ENCODE measurements at places on chromosomes 16 and 17.

DNA sequence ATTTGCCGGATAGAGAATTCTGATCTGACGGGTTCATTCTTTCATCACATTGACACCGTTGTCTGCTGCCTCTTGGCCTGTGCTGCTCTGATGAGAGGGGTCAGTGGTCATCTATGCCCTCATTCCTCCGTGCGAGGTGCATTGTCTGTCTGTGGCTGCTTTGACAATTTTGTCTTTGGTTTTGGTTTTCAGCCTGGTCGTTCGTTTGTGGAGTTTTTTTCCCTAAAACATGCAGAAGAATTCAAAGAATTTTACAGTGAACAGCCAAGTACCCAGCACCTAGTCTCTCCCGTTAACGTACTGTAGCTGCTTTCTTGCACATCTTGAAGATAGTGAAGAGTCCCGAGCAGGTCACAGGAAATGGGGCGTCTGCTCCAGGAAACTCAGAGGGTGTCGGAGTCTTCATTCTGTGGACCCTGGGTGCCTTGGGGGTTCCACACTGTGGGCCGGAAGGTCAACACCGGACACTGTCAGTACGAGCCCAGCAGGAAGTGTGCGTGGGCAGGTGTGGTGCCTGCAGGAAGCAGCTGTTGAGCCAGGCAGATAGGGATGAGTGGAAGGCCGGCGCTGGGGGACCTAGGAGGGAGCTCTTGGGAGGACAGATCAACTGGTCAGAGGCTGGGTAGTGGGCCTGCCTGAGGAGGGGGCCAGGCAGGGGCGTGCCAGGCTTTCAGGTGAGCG lies 28.2 kb downstream of the CRAMP1 start:
- no peak for DNase-seq

GRCh38 chr16:66924527-66925321 lies 611 bp downstream of the RRAD start:
- no peak for DNase-seq

GRCh38 chr17:50382931-50383330 lies 9.9 kb downstream of the EME1 start:
- no peak for DNase-seq

DNA sequence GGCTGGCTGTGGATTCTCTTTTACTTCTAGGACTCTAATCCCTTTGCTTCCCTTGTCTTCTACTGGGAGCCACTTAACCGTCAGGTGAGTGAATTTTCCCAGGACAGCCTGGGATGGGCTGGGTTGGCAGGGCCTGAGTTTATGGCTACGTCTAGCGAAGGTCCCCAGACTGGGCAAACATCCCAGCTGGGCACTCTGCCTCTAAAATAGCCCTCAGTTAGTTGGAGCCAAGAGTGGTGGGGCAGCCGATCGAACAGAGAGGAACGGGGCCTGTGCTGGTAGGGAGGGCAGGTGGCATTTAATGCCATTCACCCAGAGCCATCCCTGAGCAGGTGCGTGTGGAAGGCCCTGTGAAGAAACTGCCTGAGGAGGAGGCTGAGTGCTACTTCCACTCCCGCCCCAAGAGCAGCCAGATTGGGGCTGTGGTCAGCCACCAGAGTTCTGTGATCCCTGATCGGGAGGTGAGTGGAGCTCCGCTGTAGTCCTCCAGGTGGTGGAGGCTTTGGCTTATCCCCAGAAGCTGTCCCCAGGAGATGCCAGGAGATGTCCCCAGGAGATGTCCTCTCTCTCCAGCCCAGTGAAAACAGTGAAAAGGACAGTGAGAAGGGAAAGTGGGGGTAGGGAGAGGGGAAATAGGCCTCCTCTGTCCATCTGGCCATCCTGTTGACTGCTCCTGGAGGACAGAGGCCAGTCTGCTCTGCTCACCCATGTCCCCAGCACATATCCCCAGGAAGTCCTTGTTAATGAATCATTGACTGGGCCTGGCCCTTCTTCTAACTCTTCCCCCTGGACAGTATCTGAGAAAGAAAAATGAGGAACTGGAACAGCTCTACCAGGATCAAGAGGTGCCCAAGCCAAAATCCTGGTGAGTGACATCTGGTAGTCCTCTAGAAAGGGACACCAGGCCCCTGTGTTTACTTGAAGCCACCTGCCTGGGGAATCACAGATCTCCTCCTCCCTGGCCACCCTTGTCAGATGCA lies 4.4 kb downstream of the PNPO start:
- DNase-seq = no peak

- no peak for DNase-seq
Observed at GRCh38 chr16:2755158-2755557, 2.7 kb downstream of the SRRM2 start.

DNA sequence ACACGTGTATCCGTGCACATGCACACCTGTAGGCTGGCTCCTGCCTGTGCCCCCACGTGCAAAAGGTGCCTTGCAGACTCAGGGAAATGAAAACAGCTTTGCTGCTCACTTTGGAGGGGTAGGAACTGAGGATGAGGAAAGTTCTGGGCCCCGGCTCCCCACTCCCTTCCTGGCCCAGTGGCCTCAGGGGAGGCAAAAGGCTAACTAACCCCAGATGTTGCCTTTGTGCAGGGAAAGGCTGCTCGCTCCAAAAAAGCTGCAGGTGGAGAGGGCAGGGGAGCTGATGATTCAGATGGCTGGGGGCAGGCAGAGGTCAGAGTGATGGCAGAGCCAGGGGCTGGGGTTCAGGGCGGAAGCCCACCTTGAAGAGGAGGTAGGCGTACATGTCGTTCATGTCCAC lies 12.4 kb downstream of the PLCD3 start:
- no peak for DNase-seq

- no peak for DNase-seq
Observed at GRCh38 chr17:22717211-22717610, 1024.9 kb downstream of the KCNJ18 start.

DNA sequence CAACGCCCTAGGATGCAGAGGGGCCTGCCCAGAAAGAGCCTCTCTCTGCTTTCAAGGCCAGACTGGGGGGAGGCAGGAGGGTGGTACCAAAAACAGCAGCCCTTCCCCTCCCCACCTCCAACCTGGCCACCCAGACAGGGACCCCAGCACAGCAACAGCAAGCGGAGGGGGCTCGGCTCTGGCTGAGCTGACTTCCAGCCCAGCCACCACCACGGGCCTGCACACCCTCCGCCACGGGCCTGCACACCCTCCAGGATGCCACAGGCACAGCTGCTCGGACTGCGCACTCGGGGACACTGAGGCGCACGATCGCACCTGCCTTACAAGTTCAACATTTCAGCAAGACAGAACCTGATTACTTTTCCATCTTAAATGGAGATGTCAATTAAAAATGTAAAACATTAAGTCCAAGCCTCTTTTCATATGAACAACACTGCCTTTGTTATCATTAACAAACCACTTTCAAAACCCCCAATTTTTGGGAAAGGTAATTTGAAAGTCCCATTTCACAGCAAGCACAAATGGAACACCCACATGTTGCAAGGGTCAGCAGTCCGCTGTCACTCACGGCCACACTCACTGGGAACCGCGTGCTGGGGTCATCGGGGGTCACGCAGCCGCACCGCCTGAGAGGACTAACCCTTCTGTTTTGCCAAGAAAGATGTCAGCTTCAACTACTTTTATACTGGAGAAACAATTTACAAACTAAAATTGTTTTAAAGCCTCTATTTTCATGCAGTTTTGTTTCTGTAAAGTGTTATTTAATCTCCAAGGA lies 76.4 kb downstream of the ANKRD11 start:
- no peak for DNase-seq

DNA sequence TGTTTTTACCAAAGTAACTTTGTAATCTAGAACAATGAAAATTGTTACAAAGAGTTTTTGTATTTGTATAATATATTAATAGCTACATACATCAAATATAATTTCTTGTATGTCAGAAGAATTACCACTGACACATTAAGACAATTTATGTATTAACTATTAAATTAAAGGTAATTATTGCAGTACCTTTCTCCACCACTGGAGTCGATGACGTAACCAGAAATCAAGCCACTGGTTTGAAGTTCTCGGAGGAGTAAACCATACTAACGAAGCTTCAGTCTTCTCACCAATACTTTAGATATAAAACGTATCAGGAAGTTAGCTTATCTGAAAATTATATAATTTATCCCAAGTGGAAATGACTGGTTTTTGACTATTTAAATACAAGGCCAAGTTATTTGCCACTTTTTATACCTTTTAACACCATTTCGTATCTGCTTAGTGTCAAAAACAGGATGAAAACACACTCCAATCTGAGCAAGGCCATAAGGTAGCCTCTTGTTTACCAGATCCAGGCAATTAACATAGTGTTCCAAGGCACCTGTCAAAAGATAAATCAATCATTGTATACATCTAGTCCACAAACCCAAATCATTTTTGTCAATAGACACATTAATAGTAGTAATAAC lies 4.3 kb downstream of the POLG2 start:
- no peak for DNase-seq

- no peak for DNase-seq
Observed at GRCh38 chr16:49724774-49725173, 131.1 kb downstream of the ZNF423 start.

DNA sequence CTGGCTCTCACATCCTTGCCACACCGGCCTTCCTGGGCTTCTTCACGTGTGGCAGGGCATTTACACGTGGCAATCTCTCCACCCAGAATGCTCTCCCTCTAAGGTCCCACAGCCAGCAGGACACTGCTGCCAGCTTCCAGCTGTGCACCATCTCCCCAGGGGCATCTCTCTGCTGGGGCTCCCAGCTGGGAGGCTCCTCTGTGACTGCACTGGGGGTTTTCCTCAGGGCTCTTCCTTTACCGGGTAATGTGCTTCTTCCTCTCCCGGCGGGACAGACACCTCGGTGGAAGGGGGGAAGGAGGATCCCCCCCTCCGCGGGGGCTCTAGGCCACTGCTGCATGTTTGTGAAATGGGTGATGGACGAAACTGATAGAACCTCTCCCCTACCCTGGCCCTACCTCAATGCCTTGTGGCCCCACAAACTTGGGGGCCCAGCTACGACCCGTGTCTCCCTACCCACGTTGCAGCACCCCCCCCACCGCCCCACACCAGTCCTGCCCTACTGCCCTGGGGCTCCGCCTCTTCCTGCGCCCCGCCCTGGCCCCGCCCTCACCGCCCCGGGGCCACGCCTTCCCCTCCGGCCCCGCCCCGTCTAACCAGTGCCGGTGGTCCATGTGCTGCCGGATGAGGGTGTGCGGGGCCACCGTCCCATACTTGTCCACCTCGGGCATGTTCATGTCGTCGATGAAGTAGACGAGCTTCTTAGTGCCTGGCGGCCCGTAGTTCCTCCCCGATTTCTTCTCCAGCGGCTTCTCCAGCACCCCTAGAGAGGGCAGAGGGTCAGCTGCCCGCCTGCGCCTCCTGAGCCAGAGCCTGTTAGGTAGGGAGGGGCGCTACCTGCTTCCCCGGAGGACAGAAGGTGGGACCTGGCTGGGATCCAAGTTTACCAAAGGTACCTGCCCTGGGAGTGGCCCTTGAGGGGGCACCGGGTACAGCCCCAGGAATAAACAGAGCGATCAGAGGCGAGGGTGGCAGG lies 92.6 kb downstream of the DNAH17 start:
- DNase-seq = no peak

DNA sequence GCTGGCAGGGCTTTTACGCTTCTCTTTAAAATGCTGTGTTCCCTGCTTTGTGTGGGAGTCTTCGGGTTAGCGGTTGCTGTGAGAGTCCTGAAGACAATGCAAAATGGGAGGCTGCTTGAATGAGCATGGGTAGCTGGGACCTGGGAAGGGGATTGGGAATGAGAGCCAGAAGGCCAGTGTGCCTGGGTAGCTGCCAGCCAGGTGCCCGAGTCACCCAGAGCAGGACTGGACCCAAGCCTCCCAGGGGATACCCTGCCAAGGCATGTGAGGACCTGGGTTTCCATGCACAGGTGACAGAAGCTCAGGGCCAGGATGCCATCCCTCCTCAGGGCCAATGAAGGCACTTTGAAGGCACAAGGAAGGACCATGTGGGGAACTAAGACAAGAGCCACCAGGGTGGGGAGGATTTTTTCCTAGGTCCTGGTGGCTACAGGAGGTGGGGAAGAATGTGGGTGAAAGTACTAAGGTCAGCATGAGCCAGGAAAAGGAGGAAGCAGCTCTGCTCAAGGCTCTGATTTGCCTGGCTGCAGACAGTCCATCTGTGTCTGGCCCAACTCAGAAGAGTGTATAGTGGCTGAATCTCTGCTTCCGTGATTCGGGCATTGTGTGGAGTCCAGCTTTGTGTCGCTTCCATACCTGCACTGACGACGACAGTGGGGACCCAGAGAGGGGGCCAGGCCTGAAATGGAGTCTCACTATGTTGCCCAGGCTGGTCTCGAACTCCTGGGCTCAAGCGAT lies 20.5 kb downstream of the TMEM94 start:
- no peak for DNase-seq

GRCh38 chr17:27263386-27263785 lies 30.5 kb upstream of the WSB1 start:
- no peak for DNase-seq

- no peak for DNase-seq
Observed at GRCh38 chr16:85749771-85750145, 1.1 kb downstream of the C16orf74 start.

GRCh38 chr17:34532281-34533065 lies 46.9 kb upstream of the TMEM132E start:
- no peak for DNase-seq

GRCh38 chr17:71546419-71546818 lies 574.4 kb upstream of the SOX9 start:
- DNase-seq = no peak

GRCh38 chr17:62933501-62934385 lies 32.3 kb upstream of the TANC2 start:
- DNase-seq = no peak

DNA sequence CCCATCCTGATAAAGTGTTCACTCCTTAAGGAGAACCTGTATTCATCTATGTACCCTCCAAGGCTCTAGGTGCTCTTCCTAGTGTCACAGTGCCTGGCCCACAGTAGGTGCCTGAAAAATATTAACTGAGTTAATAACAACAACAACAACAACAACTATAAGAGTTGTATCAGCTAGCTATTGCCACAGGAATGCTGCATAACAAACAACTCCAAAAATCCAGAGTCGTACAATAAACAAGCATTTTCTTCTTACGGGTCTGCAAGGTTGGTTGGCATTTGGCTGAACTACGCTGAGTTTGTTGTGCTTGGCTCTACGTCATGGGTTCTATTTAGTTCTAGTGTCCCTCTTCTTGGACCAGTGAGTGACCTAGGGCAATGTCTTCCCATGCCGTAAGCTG lies 29.2 kb downstream of the TMC5 start:
- DNase-seq = no peak

DNA sequence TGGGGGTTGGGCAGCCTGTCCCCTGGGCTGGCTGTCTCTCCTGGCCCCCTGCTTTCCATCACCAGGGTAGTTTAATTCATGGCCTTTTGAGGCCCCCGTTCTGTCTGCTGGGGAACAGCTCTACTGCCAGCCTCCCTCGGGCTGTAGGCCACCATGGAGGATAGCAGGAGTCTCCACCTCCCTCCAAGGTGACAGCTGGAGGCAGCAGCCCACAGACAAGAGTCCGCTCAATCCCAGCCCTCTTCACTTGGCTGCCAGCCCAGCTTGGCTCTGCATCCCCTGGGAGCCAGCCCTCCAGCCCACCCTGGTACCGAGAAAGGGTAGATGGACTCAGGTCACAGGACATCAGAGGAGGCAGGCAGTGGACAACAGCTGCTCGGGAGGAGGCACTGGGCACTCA lies 194.6 kb upstream of the SDK2 start:
- no peak for DNase-seq
